ENCODE measurements at places on chromosomes 12 and 14. TPM values are rescaled to one million over a fixed set of nuclear protein-coding genes. Genes with fewer than 3 reads are reported as not detected.

- no peaks in the 10 kb centered on the region for H3K36me3 ChIP-seq
- no peak overlapping the region for H3K4me3 ChIP-seq
- H3K27ac ChIP-seq: no peak overlapping the region
Observed at GRCh38 chr12:70842942-70843341, 77.6 kb downstream of the PTPRR start.

DNA sequence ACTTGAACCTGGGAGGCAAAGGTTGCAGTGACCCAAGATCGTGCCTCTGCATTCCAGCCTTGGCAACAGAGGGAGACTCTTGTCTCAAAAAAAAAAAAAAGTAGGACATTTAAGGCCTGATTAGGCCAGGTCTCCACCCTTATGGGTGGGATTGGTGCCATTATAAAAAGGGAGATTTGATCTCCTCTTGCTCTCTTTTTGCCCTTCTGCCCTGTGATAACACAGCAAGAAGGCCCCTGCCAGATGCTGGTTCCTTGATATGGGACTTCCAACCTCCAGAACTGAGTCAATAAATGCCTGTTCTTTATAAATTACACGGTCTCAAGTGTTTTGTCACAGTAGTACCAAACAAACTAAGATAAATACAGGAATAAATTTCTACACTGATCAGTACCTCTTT, 81.0 kb downstream of the C2CD5 start:
- DNase-seq: no peak
- no peak overlapping the region for H3K4me3 ChIP-seq
- H3K4me1 ChIP-seq: peaks cover 7% of the 10 kb centered on the region
- peaks cover 4% of the 10 kb centered on the region for H3K36me3 ChIP-seq

GRCh38 chr12:131218923-131219669, 265.4 kb downstream of the ADGRD1 start:
- H3K4me1 ChIP-seq: no peaks in the 10 kb centered on the region
- no peaks in the 10 kb centered on the region for H3K36me3 ChIP-seq
- H3K4me3 ChIP-seq: no peak overlapping the region
- DNase-seq: no peak
- H3K27ac ChIP-seq: no peak overlapping the region
- 0 out of 2 replicates have a peak, but pooled peaks cover 1% of the 10 kb centered on the region for H3K27me3 ChIP-seq

GRCh38 chr12:42446761-42447160, 120.8 kb downstream of the PPHLN1 start:
- H3K27ac ChIP-seq: no peak overlapping the region
- no peak for DNase-seq
- peaks cover 7% of the 10 kb centered on the region for H3K4me1 ChIP-seq
- peaks cover 56% of the 10 kb centered on the region for H3K36me3 ChIP-seq
- peaks cover 4% of the 10 kb centered on the region for H3K27me3 ChIP-seq
- no peak overlapping the region for H3K4me3 ChIP-seq

- H3K4me1 ChIP-seq: peaks cover 2% of the 10 kb centered on the region
- H3K36me3 ChIP-seq: no peaks in the 10 kb centered on the region
- DNase-seq: no peak
Observed at GRCh38 chr12:103667125-103667524, 80.1 kb downstream of the STAB2 start.

DNA sequence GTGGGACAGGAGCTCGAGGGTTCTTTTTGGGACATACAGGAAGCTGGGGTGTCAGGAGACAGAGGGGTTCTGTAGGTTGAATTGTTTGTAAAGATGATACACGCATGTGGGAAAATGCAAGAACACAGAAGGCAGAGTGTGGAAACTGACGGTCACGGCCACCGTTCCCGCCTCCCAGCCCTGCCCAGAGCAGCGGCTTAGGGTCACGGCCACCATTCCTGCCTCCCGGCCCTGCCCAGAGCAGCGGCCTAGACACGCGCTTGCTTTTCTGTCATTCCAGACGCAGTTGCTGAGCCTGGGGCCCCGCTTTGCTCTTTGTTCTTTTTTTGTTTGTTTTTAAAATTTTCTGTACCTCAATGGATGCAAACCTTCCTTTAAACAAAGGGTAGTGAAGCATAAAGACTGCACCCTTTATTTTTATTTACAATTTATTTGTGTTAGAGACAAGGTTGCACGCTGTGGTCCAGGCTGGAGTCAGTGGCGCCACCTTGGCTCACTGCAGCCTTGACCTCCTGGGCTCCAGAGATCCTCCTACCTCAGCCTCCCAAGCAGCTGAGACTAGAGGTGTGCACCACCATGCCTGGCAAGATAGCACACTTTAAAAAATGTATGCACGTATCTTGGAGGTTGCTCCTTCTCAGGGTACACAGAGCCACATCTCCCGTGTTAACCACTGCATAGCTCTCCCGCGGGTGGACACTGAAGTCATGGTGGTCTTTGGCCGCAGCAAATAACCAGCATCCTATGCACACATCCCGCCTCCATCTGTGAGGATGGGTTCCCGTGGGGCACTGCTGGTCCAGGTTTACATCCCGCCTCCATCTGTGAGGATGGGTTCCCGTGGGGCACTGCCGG, 142.3 kb downstream of the ADGRD1 start:
- H3K27me3 ChIP-seq: no peaks in the 10 kb centered on the region
- H3K4me3 ChIP-seq: no peak overlapping the region
- DNase-seq: no peak
- no peaks in the 10 kb centered on the region for H3K4me1 ChIP-seq
- H3K36me3 ChIP-seq: peaks cover 6% of the 10 kb centered on the region

GRCh38 chr12:29907461-29907860, 123.7 kb upstream of the TMTC1 start:
- no peak for DNase-seq
- no peaks in the 10 kb centered on the region for H3K4me1 ChIP-seq
- H3K36me3 ChIP-seq: no peaks in the 10 kb centered on the region
- H3K4me3 ChIP-seq: no peak overlapping the region

GRCh38 chr14:35607380-35607779, 73.4 kb downstream of the INSM2 start:
- H3K27me3 ChIP-seq: peaks cover 4% of the 10 kb centered on the region
- H3K4me1 ChIP-seq: no peaks in the 10 kb centered on the region
- H3K4me3 ChIP-seq: no peak overlapping the region
- peaks cover 31% of the 10 kb centered on the region for H3K36me3 ChIP-seq
- no peak for DNase-seq

DNA sequence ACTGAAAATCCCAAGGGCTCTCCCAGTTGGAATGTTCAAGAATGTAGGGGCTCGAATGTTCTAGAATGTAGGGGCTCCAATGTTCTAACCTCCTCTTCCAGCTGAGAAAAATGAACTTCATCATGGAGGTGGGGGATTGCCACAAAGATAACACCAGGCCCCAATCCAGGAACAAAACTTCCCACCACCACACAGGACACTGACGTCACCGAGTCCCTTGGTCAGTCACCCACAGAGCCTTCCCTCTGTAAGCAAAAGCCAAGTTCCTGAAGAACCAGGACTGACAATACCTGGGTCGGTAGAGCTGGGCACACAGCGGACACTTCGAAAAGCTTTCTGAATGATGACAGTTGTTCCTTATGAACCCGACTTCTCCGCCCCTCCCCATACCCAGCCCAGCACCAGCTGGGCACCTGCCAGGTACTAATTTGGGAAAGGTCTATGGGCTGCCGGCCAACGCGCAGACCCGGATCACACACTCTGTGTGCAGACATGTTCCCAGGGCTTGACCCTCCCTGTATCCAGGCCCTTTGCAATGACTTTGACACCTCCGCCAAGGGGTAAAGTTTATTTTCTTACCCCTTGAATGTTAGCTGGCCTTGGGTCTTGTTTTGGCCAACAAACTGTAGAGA, 18.9 kb downstream of the ITPK1 start:
- H3K27ac ChIP-seq: no peak overlapping the region
- peaks cover 1% of the 10 kb centered on the region for H3K27me3 ChIP-seq
- H3K36me3 ChIP-seq: peaks cover 5% of the 10 kb centered on the region
- H3K4me3 ChIP-seq: no peak overlapping the region
- no peak for DNase-seq

GRCh38 chr14:103509864-103510723, 12.5 kb downstream of the CKB start:
- peaks cover 37% of the 10 kb centered on the region for H3K36me3 ChIP-seq
- no peak for DNase-seq
- H3K27ac ChIP-seq: no peak overlapping the region
- no peak overlapping the region for H3K4me3 ChIP-seq
- H3K4me1 ChIP-seq: no peaks in the 10 kb centered on the region

GRCh38 chr14:85217412-85217811, 312.5 kb upstream of the FLRT2 start:
- no peak overlapping the region for H3K4me3 ChIP-seq
- peak; percentile 55 for DNase-seq
- H3K4me1 ChIP-seq: peaks cover 52% of the 10 kb centered on the region
- peaks cover 1% of the 10 kb centered on the region for H3K27me3 ChIP-seq
- peaks cover 7% of the 10 kb centered on the region for H3K36me3 ChIP-seq
- 0 out of 2 replicates have a peak overlapping the region, but pooled peaks have one; percentile 22 for H3K27ac ChIP-seq

DNA sequence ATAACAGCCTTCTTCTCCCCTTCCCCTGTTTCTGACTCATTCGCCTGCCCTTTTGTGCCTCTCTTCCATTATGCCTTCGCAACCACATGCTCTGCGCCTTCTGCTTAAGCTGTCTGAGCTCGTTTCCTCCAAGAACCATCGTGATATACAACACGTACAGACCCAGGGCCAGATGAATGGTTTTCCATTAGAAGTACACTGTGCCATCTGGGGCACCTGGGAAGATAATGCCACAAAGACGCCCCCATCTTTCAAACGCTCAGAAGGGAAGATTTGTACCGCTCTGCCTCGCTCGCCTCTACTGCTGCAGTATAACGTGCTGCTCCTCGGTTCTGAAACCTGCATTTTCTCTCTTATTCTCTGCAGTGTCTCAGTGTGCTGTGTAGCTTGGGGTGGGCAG, 470.9 kb upstream of the STXBP6 start:
- H3K27ac ChIP-seq: no peak overlapping the region
- no peak for DNase-seq
- H3K4me1 ChIP-seq: no peaks in the 10 kb centered on the region

DNA sequence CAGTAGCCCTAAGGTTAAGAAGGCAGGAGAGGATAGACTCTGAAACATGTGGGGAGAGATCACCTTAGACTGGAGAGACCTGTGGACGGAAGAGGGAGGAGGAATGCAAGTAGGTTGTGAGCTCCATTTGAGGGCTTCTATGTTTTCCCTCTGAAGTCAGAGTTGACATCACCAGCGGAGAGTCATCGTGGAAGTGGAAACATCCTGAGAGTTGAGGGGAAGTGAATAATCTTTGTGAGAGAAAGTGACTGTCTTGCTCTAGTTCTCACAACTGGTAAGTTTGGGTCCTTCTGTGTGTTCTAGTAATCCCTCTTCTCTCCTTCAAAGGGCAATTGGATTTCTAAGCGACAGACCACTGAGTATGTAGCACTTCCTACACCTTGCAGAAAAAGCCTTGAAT, 103.6 kb upstream of the CCND2 start:
- peaks cover 11% of the 10 kb centered on the region for H3K4me1 ChIP-seq
- no peak overlapping the region for H3K4me3 ChIP-seq
- no peaks in the 10 kb centered on the region for H3K36me3 ChIP-seq
- peaks cover 8% of the 10 kb centered on the region for H3K27me3 ChIP-seq
- H3K27ac ChIP-seq: no peak overlapping the region

- H3K27me3 ChIP-seq: peaks cover 6% of the 10 kb centered on the region
- peaks cover 74% of the 10 kb centered on the region for H3K4me1 ChIP-seq
- DNase-seq: no peak
- no peak overlapping the region for H3K4me3 ChIP-seq
- peak overlapping the region; percentile 71 for H3K27ac ChIP-seq
- peaks cover 5% of the 10 kb centered on the region for H3K36me3 ChIP-seq
Observed at GRCh38 chr12:47802312-47802711, 17.4 kb downstream of the HDAC7 start.

DNA sequence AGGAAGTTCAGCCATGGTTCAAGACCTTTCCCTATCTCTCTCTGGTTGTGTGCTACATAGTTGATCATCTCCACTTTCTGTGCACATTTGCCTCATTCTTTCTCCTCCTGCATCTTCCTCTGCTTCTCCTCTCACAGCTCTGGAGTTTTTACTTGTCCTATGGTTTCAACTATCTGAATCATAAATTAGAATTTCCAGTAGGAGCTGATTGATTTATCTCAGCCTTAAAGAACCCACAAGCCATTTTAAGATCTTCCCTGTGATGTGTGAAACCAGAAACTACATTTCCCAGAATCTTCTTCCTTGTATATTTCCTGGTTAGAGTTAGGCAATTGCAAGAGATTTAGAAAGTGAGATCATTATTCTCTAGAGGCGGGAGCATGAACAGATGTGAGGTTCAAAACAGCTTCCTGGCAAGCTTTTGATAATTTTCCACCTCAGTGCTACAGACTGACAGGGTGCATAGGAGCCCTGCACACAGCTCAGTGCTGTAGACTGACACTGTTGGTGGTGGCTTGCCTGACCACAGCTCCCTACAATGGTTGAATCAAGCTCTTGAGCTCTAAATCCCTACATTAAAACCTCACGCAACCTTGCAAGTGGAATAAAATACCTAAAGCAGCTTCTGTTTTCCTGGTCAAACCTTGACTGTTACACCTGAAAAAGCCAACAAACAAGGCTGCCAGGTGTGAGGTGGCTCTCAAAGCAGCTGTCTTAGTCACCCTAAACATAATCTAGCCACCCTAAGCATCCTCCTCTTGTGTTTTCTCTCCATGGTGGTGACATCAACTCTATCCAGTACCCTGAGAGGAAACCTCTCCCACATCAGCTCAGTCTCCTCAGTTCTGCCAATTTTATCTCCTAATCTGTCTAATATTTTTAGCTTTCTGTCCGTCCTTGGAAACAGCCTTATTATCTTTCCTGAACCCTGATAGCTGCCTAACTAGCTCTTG, 21.5 kb upstream of the IFNG start:
- H3K4me3 ChIP-seq: no peak overlapping the region
- DNase-seq: no peak
- H3K27me3 ChIP-seq: peaks cover 12% of the 10 kb centered on the region
- H3K27ac ChIP-seq: no peak overlapping the region
- no peaks in the 10 kb centered on the region for H3K4me1 ChIP-seq

DNA sequence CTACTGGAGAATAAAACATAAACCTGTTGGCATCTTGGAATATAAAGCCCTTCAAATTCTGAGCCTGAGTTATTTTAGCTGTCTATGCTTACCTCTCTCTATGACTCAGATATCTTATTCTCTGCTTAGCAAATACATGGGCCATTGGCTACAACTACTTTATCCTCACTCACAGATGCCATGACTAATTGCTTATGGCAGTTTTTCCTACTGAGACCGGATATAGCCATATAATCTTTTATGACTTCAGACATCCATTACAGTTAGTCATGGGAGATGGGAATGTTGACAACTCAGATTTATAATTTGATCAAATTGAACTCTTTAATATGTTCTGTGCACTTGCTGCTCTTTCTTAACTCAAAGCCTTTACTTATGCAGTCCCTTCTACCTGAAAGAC, 502.4 kb upstream of the ATP2B1 start:
- no peak overlapping the region for H3K27ac ChIP-seq
- no peaks in the 10 kb centered on the region for H3K36me3 ChIP-seq
- H3K27me3 ChIP-seq: peaks cover 5% of the 10 kb centered on the region
- no peak overlapping the region for H3K4me3 ChIP-seq

The CD69 gene
- not detected for total RNA-seq

The CLEC1A gene
- total RNA-seq: 0.60 TPM

The PROX2 gene
- not detected for total RNA-seq

The TAS2R42 gene
- not detected for total RNA-seq

The SYNDIG1L gene
- not detected for total RNA-seq

Data from HFFc6 (cell line).